ENCODE measurements at places on chromosomes 4 and X. TPM values are rescaled to one million over a fixed set of nuclear protein-coding genes. Genes with fewer than 3 reads are reported as not detected.

DNA sequence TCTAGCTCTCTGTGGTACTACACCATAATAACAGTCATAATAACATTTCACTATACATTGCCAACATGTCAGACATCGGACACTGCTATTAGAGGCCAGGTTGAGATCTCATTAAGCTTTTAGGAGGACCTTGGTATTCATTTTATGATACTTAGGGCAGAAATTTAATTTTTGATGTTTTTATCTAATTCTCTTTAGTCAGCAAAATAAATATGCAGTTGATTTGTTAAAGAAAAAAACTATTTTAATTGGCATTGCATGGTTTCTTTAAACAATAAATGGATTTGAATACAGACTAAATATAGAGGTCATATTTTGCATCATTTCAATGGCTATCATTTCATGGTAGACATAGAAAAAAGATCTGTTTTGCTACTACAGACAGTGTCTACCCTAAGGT lies 308.7 kb downstream of the PRDM5 start:
- DNase-seq = no peak
- H3K4me1 ChIP-seq = no peaks in the 10 kb centered on the region
- no peak overlapping the region for H3K27ac ChIP-seq
- H3K36me3 ChIP-seq = no peaks in the 10 kb centered on the region
- H3K27me3 ChIP-seq = no peaks in the 10 kb centered on the region
- no peak overlapping the region for H3K4me3 ChIP-seq

DNA sequence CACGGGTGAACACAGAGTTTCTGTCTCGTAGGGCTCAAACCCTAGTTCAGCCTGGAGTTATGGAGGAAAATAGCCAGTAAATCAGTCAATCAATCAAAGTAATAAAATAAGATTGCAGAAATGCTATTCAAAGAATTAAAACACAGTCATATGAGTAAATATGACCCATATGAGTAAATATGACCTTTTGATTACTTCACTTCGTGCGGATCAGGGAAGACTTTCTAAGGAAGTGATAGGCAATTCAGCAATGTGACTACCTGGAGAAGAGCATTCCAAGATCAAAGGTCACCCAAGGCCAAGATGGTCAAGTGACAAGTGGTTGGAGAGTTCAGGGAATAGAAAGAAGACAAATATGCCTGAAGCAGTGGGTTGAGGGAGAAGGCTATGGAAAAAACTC lies 722.6 kb downstream of the ADGRL3 start:
- H3K27me3 ChIP-seq = no peaks in the 10 kb centered on the region
- H3K27ac ChIP-seq = no peak overlapping the region
- H3K4me3 ChIP-seq = no peak overlapping the region
- no peak for DNase-seq

DNA sequence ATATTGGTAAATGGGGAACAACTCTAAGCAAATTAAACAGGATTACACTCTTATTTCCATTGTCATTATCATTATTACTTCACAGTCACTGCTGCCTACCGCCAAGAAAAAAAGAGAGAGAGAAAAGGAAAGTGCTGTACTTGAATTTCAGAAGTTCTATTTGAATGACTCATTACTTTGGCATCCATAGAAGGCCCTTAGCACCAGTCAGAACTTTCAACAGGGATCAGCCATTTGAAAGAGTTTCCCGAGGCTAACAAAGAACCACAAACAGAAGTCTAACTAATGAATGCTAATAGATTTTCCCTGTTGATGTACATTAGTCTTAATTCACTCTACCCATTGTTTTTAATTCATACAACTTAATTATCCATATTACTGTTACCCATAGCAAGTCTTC lies 116.3 kb downstream of the SHROOM4 start:
- H3K4me3 ChIP-seq = no peak overlapping the region
- H3K4me1 ChIP-seq = no peaks in the 10 kb centered on the region
- no peak overlapping the region for H3K27ac ChIP-seq
- no peaks in the 10 kb centered on the region for H3K27me3 ChIP-seq

DNA sequence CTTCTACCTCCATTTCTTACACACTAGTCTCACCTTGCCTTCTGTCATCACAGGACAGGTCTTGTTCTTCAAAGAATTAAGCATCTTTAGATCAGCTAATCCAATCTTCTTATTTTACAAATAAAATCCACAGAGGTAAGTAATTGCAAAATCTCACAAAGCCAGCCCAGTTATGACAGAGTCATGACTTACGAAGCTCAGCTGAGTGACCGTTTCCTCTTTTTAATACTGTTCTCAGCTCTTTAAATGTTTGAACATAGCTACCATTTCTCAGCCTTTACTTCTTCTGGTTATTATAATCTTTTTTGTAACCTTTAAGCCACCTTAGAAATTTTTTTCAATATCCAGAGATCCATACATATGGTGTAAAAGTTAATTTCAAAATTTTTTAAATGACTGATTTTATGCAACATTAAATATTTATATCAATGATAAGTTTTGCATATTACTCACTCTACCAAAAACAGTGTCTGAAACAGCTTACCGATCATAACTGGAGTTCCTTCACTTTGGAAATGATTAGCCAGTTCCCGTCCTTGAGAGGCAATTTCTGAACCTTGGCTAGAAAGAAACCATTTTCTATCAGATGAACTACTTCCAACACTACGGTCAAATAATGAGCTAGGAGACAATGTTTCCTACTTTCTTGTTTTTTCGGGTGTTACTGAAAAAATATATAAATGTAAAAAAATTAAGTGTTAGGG lies 8.8 kb downstream of the ANKRD37 start:
- no peaks in the 10 kb centered on the region for H3K27me3 ChIP-seq
- peaks cover 24% of the 10 kb centered on the region for H3K36me3 ChIP-seq
- no peak overlapping the region for H3K4me3 ChIP-seq

KCND1 gene
- polyA plus RNA-seq = 2.2 TPM

DNA sequence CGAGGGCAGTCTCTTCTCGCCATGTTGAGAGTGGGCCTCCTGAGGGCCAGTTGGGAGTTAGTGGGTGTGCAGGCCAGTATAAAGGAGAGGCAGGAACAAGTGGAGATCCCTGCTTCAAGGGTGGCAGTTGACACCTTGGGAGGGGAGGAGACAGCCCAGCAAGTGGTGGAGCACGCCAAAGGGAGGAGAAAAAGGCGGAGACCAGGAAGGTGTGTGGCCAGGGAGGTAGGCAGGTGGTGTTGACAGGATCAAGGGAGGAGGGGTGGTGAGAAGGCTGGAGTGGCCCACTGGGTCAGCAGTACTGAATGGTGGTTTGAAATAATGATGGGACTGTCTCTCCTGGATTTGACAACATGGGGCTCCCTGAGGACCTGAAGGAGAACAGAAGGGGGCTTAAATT lies 32.6 kb downstream of the ZNF185 start:
- no peak for DNase-seq
- H3K36me3 ChIP-seq = no peaks in the 10 kb centered on the region
- H3K4me3 ChIP-seq = no peak overlapping the region
- H3K27me3 ChIP-seq = no peaks in the 10 kb centered on the region

DCAF4L1 gene
- polyA plus RNA-seq = 0.36 TPM

DNA sequence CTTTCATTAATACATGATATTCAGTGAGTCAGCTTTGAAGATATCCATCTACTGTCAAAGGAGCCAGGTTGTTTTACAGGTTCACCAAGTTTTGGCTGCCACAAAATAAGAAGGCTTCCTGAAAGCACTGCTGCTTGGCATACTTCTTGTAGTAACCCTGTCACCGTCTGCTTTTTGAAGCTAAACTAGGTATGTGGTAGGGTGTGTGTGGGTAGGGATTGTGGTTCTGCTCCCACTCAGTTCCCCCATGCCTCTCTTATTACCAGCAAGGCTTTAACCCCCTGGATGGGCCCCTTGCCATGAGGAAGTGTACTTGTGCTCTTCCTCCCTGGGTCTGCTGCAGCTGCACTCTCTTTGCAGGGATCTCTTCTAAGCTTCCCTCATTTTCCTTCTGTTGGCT lies 191.2 kb downstream of the BANK1 start:
- H3K36me3 ChIP-seq = peaks cover 16% of the 10 kb centered on the region
- H3K4me3 ChIP-seq = no peak overlapping the region
- peaks cover 31% of the 10 kb centered on the region for H3K4me1 ChIP-seq
- no peak for DNase-seq

GABRB1 gene
- not detected for polyA plus RNA-seq

GRCh38 chr4:5554376-5554775 lies 154.0 kb downstream of the EVC2 start:
- no peaks in the 10 kb centered on the region for H3K27me3 ChIP-seq
- H3K36me3 ChIP-seq = no peaks in the 10 kb centered on the region
- no peak for DNase-seq
- H3K4me1 ChIP-seq = no peaks in the 10 kb centered on the region

- DNase-seq = no peak
- H3K36me3 ChIP-seq = no peaks in the 10 kb centered on the region
- H3K4me1 ChIP-seq = no peaks in the 10 kb centered on the region
- H3K4me3 ChIP-seq = no peak overlapping the region
Observed at GRCh38 chr4:31307029-31307428, 586.9 kb downstream of the PCDH7 start.

- H3K27me3 ChIP-seq = no peaks in the 10 kb centered on the region
- no peak overlapping the region for H3K27ac ChIP-seq
- peaks cover 8% of the 10 kb centered on the region for H3K4me1 ChIP-seq
- H3K36me3 ChIP-seq = no peaks in the 10 kb centered on the region
- DNase-seq = no peak
Observed at GRCh38 chr4:76607266-76607799, 172.3 kb downstream of the SHROOM3 start.

- no peaks in the 10 kb centered on the region for H3K27me3 ChIP-seq
- H3K4me1 ChIP-seq = no peaks in the 10 kb centered on the region
- H3K27ac ChIP-seq = no peak overlapping the region
- no peak for DNase-seq
Observed at GRCh38 chrX:144681501-144681900, 565.8 kb upstream of the SPANXN1 start.

TMEM47 gene
- not detected for polyA plus RNA-seq

DNA sequence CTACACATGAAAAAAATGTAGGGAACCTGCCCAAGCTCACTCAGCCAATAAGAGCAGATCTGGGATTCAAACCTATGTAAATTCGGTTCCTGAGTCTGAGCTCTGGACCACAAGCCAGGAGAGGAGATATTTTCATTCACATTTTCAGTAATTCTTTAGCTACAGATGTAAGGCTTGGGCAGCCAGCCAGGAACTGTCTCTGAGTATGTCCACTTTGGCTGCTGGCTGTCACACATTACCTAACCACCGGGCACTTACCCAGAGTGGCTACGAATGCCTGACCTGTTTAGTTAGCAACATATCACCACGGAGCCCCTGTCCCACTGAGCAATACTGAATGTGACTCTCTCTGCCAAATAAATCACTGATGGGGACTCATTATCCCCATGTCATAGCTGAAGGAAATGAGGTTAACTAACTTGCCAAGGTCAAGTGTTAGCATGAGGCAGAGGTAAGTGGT lies 15.3 kb downstream of the USP46 start:
- DNase-seq = no peak
- no peak overlapping the region for H3K4me3 ChIP-seq
- no peaks in the 10 kb centered on the region for H3K27me3 ChIP-seq
- H3K27ac ChIP-seq = no peak overlapping the region
- H3K36me3 ChIP-seq = no peaks in the 10 kb centered on the region

ZMYM3 gene
- polyA plus RNA-seq = 21.8 TPM

DNA sequence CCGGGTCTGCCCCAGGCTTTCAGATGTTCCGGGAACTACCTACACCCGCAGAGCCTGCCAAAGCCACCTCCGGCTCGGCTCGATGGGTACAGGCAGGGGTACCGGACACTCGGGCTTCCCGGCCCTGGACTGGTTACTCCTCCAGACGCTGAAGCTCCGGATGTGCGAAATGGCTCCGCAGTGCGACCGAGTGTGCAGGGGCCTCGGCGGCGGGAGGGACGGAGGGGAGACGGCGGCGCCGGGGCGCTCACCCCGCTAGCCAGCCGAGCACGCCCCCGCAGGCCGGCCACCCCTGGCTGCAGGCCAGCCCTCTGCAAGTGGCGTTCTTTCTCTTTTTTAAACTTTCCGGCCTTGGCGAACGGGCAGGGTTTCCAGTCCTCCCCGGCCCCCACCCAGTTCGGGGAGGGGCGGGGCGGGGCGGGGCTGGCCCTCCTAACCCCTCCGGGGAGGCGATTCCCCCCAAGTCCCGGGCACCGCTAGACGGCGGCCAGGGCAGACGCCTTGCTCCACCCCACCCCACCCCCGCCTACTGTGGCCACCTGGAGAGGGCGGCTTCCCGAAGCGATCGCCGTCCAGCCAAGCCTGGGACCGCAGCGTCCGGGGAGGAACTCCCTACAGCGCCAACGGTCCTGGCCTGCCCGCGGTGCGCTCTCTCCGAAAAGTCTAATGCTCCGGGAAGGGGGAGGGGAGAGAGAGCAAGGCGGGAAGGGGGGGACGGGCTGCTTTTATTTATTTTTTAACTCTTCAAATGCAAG lies 7.5 kb downstream of the BCOR start:
- H3K4me1 ChIP-seq = peaks cover 56% of the 10 kb centered on the region
- H3K4me3 ChIP-seq = peak overlapping the region; percentile 22

DDIT4L gene
- polyA plus RNA-seq = not detected

IL3RA gene
- 31.6 TPM for polyA plus RNA-seq

DNA sequence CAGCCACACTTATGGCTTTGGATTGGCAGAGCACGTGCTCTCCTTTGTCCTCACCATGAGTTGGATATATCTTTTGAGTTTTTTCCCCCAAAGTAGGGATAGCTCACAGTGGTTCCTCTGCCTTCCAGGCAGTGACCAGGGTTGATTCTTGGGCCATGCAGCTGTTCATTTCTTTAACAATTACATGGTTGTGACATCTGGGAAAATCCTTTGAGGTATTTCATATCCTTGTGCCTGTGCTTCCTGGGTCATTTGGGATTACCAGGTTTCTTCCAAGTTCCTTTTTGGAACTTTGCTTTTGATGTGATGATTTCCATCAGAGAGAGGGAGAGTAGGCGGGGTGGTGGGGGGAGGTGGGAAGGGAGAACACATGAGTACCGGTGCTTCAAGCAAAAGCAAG lies 15.6 kb downstream of the BCORL1 start:
- no peaks in the 10 kb centered on the region for H3K36me3 ChIP-seq
- H3K4me1 ChIP-seq = no peaks in the 10 kb centered on the region
- no peak overlapping the region for H3K4me3 ChIP-seq
- H3K27me3 ChIP-seq = no peaks in the 10 kb centered on the region

GRCh38 chr4:8323947-8324555 lies 54.5 kb downstream of the HTRA3 start:
- no peaks in the 10 kb centered on the region for H3K27me3 ChIP-seq
- H3K36me3 ChIP-seq = no peaks in the 10 kb centered on the region
- H3K4me3 ChIP-seq = no peak overlapping the region
- H3K27ac ChIP-seq = no peak overlapping the region
- H3K4me1 ChIP-seq = no peaks in the 10 kb centered on the region

GRCh38 chrX:9315086-9315485 lies 149.8 kb upstream of the TBL1X start:
- H3K27ac ChIP-seq = no peak overlapping the region
- H3K36me3 ChIP-seq = no peaks in the 10 kb centered on the region
- no peak for DNase-seq
- no peaks in the 10 kb centered on the region for H3K27me3 ChIP-seq
- H3K4me1 ChIP-seq = peaks cover 17% of the 10 kb centered on the region

- no peak for DNase-seq
- H3K27ac ChIP-seq = no peak overlapping the region
- no peak overlapping the region for H3K4me3 ChIP-seq
Observed at GRCh38 chr4:125198916-125199315, 115.8 kb upstream of the FAT4 start.
